ENCODE measurements at places on chromosomes 6 and 20.

- no peak for DNase-seq
These were observed 47.2 kb downstream of the VEGFA start for GRCh38 chr6:43817192-43817591.

DNA sequence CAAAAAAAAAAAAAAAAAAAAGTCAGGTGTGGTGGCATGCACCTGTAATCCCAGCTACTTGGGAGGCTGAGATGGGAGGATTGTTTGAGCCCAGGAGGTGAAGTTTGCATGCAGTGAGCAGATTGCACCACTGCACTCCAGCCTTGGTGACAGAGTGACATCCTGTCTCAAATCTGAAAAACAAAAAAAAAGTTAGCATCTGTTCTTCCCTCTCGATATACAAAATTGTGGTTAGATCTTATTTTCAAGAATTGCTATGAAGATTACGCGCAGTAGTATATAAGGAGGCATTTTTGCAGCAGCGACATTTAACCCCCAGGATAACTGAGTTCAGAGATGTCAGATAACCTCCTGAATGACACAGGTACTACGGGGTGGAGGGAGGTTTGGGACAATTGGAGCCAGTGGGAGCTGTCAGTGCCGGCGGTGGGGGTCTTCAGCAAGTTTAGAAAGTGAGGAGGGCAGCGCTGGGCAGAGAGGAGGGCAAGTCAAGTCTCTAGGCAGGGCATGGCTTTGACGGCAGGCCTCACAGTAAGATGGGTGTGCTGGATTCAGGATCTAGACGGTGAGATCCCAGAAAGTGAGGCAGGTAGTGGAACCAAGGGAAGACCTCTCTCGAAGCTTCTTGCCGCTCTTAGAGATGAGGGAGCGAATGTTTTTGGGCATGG, 26.2 kb upstream of the MRPS18A start:
- no peak for DNase-seq

DNA sequence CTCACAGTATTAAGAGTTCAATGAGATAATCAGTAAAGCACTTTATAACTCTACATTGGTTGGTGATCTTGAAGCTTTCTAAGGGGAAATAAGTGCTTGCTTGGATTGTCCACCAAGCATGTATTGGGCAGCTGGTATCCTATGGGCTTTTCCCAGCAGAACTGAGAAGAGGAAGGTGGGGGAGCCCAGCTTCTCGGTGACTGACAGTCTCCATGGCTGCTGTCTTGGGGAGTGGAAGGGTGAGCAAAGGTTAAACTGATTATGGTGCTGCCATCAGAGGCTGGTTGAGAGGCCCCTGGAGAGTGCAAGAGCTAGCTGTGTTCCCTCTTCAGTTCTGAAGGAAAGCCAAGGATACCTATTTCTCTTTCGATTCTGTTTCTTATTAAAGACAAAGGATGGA, 35.5 kb upstream of the ADTRP start:
- no peak for DNase-seq

DNA sequence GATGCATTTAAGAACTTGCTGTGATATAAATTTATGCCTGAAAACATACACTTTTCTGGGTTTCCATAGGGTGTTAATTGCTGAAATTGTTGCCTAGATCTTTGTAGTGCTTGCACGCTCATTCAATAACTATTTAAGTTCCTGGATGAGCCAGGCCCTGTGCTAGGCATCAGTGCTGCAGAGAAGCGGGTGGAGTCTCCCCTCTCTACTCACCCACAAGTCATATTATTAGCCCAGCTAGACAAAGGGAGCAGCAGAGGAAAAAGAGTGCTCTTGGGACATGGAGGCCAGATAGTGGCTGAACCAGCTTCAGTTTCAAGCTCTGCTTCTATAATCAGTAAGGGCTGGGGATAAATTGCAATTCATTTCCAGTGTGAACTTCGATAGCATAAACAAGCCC, 329.1 kb downstream of the TFAP2B start:
- DNase-seq, result no peak

DNA sequence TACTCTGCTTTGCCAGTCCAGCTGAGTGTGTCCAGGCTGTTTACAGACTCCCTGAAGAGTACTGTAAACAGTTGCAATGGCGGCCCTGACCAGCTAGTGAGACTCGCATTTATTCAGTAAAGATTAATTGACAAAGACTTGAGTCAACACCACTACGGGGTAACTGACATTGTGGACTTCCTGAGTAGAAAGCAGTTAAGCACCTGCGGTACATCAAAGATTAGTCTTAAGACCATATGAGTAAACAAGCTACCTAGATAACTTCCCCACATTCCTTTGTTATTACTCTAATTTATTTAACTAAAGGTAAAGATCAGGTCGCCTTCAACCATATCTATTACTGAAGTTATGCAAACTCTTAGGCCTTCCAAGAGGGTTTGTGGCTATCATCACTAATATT, 12.6 kb downstream of the VPS52 start:
- DNase-seq, result no peak

DNA sequence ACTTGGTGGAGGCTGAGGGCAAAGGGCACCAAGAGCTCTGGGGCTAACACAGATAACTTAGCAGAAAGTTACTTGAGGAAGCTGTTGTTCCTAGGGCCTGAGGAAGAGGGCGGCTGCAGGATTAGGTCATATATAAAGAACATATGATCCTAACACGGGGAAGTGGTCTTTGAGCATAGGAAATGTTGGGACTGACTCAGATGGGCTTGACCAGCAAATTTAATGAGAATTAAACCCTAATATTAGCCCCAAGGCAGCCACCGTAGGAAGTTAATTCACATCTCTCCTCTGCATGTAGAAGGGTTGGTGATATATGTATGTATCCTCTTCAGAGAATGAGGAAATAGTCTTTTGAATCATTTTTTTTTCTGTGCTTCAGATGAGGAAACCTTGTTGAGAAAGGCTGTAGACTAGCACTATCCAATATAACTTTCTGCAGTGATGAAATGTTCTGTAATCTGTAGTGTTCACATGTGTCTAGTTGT, 9.2 kb upstream of the ZBTB9 start:
- DNase-seq, result no peak

DNA sequence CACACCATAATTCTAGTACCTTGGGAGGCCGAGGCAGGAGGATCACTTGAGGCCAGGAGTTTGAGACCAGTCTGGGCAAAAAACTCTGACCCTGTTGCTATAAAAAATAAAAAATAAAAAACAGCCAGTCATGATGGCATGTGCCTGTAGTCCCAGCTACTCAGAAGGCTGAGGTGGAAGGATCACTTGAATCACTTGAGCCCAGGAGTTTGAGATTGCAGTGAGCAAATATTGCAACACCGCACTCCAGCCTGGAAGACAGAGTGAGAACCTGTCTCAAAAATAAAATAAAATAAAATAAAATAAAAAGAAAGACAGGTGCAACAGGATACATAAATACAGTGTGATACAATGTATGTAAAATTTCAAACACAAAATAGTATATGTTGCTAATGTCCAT, 154.5 kb downstream of the OTOR start:
- DNase-seq, result no peak

- no peak for DNase-seq
These were observed 65.0 kb downstream of the QRSL1 start for GRCh38 chr6:106694343-106694742.

GRCh38 chr6:136921936-136922684, at the start of gene SLC35D3:
Gene SLC35D3, plus strand, starts transcription at chr6:136922301. Its CDS starts 128 bp downstream, at chr6:136922429.
- DNase-seq, result no peak

GRCh38 chr6:69663215-69663614, 133.6 kb downstream of the LMBRD1 start:
- no peak for DNase-seq

- DNase-seq, result no peak
These were observed 26.6 kb downstream of the PYGB start for GRCh38 chr20:25274481-25274880.

- no peak for DNase-seq
These were observed 443.2 kb upstream of the JARID2 start for GRCh38 chr6:14802514-14803160.

DNA sequence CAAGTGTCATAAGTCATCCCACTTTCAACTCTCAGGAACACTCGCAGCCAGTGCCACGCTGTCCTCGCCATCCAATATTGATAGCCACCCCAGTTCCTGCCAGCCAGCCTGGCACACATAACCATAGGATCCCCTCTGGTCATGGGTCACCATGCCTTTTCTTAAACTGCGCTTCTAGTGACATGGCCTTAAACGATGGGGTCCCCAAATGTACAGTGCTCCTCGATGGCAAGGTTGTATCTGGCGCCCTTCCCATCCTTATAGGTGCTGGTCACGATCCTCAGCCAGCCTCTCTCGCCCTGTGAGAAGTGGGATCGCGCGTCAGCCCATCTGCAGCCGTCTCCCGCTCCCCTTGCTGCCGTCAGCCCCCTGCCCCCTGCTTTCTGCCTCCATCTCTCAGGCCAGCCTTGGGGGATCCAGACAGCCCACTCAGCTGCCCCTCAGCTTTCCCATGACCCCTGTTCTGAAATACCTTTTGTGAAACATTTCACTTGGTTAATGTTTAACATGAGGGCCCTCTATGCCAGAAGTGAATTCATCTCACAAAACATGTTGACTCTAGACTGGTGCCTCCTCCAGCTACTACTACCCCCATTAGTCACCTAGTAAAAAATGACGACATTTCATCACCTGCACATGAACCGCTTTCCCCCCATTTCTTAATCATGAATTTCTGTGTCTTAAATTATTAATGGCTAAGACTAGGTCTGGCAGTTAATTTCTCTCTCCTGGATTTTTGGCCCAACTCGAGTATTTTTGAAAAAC, 11.4 kb downstream of the CTSZ start:
- no peak for DNase-seq

DNA sequence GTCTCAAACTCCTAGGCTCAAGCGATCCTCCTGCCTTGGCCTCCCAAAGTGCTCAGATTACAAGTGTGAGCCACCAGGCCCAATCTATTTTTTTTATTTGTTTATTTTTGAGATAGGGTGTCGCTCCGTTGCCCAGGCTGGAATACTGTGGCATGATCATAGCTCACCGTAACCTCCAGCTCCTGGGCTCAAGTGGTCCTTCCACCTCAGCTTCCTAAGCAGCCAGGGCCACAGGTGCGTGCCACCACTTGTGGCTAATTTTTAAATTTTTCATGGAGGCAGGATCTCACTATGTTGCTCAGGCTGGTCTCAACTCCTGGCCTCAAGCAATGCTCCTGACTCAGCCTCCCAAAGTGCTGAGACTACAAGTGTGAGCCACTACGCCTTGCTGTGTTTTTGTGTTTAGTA, 9.8 kb downstream of the KIF3B start:
- no peak for DNase-seq

DNA sequence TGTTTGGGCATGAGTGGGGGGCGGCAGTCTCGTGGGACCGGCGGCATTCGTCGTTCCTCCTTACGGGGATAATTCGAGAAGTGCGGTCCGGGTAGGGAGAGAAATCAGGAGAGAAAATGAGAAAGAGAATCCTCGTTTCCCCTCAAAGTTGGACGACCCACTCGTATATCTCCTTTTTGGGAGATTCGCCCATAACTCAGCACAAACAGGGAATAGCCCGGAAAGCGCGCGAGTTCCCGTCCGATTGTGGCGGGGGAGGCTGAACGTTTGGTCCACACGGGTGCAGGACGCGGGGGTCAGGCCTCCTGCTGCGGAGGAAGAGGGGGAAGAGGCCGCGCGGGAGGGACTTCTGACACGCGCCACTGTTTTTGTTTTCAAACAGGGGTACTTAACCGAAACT, 42.4 kb downstream of the POPDC3 start:
- DNase-seq, result no peak

- no peak for DNase-seq
These were observed 763 bp downstream of the C6orf47 start for GRCh38 chr6:31659649-31660380.

- no peak for DNase-seq
These were observed 9.6 kb upstream of the PKIG start for GRCh38 chr20:44572551-44573500.

DNA sequence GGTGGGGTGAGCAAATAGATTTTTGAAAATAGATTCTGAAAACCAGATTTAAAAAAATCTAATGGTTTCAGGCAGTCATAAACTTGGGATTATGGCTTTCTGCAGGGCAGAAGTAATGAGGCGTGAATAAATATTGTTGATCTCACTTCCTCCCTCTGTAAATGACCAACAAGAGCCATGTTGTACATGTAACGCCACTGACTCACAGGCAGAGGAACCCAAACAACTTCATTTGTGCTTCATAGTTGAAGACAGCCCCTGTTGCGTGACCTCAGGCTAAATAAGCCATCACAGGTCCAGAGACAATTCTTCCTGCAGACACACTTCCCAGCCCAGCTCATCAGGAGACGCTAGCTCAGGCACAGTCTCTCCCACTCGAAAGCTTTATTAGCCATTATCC, 59.1 kb upstream of the F13A1 start:
- DNase-seq, result no peak

DNA sequence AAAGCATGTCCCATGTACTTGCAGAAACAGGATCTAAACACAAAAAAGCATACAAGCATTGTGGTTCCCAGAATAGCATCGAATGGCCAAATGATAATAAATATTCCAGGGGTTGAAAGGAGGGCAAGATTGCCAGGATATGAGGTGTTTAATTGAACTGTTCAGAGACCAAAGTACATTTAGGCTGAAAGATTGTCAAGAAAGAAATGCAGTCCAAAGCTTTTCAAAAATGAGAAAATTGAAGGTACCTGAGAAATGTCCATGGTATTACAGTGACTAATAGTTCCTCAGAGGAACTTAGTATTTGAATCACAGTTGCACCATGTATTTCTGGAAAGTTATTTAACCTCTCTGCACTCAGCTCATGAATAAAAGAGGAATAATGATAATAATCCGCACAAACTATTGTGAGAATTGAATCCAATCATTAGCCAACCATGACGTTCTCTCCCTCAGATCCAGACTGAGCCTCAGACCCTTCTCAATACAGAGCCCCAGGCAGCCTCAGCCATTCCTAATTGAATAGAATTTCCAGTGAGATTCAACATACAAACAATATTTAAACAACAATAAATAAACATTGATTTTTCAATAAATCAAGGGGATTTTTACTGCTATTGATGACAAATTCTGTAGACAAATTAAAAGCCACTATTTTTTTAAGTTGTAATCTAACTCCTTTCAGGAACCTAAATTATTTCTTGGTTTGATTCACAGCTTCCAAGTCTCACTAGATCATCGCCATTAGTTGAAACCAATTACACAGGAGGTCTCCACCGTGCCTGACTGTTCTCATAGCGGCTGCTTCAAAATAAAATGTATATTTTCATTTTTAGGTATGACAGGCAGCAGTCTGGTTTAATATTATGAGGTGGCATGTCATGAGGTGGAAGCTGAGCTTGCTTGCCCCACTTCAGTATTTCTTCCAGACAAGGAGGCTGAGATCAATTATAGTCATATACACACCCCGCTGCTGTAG, 144.3 kb upstream of the TENT5A start:
- no peak for DNase-seq

Measured in thoracic aorta (tissue), 2 donors.